ENCODE measurements at places on chromosomes 2 and 18.

DNA sequence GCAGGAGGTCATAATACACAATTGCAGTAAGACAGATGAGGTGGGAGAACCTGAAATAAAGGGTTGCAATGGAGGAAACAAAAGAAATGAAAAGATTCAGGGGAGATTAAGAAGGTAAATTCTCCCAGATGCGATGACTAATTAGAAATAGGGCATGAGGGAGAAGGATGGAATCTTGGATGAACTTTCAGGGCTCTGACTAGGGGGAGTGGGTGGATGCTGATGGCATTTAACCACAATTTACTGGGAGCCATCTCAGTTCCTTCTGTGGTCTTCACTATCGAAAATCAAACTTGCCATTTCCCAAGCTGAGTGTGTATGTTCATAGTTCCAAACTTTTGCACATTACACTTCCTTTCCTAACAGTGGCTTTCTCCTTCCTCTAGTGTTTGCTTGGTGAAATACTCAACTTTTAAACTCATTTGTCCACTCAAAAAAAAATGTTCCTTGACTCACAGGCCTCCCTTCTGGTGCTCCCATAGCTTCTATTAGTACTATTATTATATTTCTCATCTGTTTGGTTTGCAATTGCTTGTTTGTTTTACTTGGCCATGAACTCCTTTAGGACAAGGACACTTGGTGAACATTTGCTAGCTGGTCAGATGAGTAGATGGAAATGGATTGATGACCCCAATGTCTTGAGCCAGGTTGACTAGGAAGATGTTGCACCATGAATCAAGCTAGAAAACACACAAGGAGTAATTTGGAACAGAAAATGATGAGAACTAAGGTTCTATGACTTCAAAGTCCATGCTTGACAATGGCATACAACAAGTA is 178.5 kb downstream of the DIS3L2 start:
- peaks cover 15% of the 10 kb centered on the region for H3K36me3 ChIP-seq
- peaks cover 21% of the 10 kb centered on the region for H3K4me1 ChIP-seq
- H3K27me3 ChIP-seq = no peaks in the 10 kb centered on the region
- no peak overlapping the region for H3K27ac ChIP-seq

DNA sequence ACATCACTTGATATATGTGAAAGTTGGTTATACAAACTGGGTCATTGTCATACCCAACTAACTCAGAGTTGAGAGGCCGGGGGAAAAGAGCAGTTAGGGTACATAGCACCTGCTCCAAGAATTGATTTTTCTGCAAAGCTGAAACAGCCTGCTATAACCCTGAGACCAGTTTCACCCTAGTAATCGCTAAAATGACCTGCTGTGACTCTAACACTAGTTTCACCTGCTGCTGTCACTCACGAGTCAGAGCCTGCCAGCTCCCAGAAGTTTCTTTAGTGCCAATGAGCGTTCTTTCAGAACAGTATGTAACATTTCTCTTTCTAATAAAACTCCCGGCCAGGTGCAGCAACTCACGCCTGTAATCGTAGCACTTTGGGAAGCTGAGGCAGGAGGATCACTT is 28.0 kb downstream of the SRSF7 start:
- H3K4me3 ChIP-seq = peak overlapping the region; percentile 12
- no peak for DNase-seq
- H3K27ac ChIP-seq = peak overlapping the region; percentile 42
- H3K27me3 ChIP-seq = no peaks in the 10 kb centered on the region

DNA sequence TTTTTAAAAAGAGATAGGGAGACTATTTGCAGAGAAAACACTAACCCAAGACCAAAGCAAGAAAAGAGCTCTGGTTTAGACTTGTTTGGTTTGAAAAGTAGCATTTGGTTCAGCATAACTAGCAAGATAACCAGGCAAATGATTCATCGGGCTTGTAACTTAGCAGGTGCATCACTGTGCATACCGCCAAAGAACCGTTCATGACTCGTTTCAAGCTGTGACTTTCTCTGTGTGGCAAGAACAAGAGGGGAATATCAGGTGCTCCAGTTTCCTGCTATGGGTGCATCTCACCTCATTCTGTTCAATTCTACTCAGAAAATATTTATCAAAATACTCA is 244.9 kb downstream of the ETAA1 start:
- no peaks in the 10 kb centered on the region for H3K36me3 ChIP-seq
- H3K4me3 ChIP-seq = no peak overlapping the region
- H3K27me3 ChIP-seq = peaks cover 2% of the 10 kb centered on the region
- no peak for DNase-seq
- H3K27ac ChIP-seq = no peak overlapping the region
- H3K4me1 ChIP-seq = no peaks in the 10 kb centered on the region

DNA sequence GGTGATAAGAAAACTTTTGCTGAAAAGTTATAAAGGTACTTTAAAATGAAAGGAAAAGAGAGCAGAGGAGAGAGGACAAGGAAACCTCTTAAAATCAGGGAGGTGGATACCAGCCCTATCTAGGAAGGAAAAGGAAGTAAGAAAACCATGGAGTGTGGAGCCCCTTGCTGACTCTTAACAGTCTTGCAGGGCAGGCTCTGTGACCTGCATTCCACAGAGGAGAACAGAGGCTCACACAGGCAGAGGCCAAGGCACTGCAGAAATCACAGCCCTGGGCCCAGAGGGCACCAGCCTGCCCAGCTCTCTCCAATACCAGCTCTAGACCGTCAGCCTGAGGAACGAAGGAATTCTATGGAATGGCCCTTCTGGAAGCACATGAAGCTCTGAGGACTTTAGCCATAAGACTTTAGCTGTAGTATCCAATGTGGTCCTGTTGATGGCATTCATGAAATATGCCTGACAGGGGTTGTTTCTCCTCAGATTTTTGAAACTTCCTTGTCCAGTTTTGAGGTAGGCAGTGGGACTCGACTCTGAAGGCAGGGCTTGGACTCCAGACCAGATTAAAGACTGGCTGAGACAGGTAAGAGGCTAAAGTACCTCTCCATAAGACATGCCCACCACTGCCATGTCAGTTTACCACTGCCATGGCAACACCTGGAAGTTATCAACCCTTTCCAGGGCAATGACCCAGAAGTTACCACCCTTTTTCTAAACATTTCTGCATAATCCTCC is 216.3 kb downstream of the ANAPC1 start:
- no peak overlapping the region for H3K27ac ChIP-seq
- DNase-seq = no peak
- H3K4me1 ChIP-seq = peaks cover 4% of the 10 kb centered on the region
- no peaks in the 10 kb centered on the region for H3K27me3 ChIP-seq

DNA sequence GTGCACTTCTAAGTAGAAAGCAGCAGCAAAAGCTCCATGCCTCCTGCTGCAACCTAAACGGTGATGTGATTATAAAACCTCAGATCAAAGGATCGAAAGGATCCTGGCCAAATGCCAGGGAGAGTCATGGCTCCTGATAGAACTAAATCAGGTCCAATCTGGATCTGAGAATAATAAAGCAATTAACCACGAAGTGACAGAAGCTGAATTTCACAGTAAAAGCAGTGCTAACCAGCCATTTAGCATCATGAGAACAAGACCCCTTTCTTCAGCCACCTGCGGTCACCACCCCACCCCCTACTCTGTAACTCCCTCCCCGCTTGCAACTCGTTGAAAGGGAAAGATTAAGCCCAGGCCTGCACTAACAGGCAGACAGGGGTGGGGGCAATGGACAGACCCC is 748.7 kb downstream of the BCL11A start:
- no peak for DNase-seq
- no peaks in the 10 kb centered on the region for H3K27me3 ChIP-seq
- H3K4me3 ChIP-seq = no peak overlapping the region
- H3K4me1 ChIP-seq = no peaks in the 10 kb centered on the region
- H3K27ac ChIP-seq = no peak overlapping the region

DNA sequence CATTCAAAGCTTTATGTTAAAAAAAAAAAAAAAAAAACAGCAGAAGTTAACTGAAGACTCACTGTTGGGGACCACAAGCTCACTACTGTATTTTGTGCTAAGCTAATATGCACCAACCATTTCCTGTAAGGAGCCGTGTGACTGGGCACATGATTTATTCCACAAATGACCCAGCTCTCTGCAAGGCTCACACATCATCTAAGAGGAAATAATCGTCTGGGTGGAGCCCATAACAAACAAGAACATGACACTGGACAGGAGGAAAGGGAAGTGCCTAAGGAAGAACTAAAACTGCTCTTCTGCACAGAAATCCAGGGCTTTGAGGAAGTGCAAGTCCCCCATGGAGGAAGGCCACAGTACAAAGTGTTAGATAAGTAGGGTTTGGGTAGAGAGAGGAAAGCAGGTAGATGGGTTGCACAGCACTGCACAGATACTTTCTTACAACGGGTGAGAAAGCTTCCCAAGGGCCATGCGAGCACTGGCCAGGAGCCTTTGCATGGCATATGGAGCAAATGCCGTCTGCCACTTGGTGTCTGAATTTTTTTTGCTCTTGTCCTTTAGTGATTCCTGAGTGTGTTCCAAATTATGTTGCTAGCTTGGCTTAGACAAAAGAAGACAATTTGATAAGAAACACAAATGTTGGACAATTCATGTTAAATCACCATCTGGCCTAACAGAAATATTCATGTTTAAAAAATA is 24.4 kb downstream of the NFE2L2 start:
- no peak for DNase-seq
- H3K27me3 ChIP-seq = no peaks in the 10 kb centered on the region
- peaks cover 74% of the 10 kb centered on the region for H3K4me1 ChIP-seq
- peak overlapping the region; percentile 70 for H3K27ac ChIP-seq
- peak overlapping the region; percentile 49 for H3K4me3 ChIP-seq

- no peaks in the 10 kb centered on the region for H3K4me1 ChIP-seq
- H3K27ac ChIP-seq = no peak overlapping the region
- H3K36me3 ChIP-seq = no peaks in the 10 kb centered on the region
- no peak overlapping the region for H3K4me3 ChIP-seq
- no peak for DNase-seq
Measured at GRCh38 chr2:85455552-85456090, 37.1 kb downstream of the SH2D6 start.

GRCh38 chr2:160266037-160266551 is 66.0 kb upstream of the ITGB6 start:
- no peak overlapping the region for H3K27ac ChIP-seq
- H3K36me3 ChIP-seq = no peaks in the 10 kb centered on the region
- H3K4me3 ChIP-seq = no peak overlapping the region
- DNase-seq = no peak
- peaks cover 11% of the 10 kb centered on the region for H3K4me1 ChIP-seq
- H3K27me3 ChIP-seq = peaks cover 4% of the 10 kb centered on the region

DNA sequence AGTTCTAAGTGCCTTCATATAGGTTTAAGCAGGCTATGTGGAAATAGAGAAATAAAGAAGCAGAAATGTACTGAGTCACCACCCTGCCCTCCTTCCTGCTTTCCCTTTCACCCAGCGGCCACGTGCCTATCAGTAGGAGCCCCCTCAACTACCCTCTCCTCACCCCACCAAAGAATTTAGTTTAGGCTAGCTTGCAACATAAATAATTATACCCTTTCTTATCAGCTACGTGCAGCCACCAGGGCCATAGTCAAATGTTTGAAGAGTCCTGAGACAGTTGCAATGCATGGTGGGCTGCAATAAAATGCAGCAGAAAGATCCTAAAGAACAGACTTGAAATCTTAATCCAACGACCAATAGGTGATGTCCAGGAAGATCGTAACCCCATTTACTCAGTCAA is 101.2 kb downstream of the RTP5 start:
- no peak for DNase-seq
- peaks cover 44% of the 10 kb centered on the region for H3K36me3 ChIP-seq

DNA sequence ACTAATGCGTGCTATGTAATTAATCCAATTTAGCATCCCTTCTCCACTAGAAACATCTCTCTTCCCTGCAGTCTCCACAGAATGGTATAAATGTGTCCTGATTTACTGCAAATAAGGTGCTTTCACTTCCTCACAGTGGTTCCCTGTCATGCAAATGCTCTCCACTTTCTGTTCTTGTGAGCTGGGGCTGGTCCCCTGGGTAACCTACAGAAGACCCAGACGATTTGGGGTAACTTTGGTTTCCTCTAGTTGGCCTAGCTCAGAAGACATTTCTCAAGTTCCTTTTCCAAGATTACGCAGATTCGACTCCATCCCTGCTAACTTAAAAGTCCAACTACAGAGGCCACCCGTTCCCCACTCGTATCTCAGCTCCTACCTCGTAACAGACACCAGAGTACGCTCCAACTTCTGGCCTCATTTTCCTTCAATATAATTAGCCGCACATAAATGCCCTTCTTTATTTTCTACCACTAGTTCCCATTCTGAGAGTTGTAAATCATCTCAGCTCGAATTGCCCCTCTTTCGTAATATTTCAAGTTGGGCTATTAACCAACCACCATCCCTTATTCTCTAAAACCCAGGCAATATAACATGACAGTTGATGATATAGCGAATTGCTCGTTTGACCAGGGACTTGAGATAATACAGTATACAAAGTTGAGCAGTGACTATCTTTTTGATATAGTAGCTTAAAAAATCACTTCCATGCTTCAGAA is 28.8 kb upstream of the NEDD4L start:
- DNase-seq = peak; percentile 35
- H3K4me3 ChIP-seq = peak overlapping the region; percentile 55
- peaks cover 32% of the 10 kb centered on the region for H3K4me1 ChIP-seq
- peak overlapping the region; percentile 78 for H3K27ac ChIP-seq
- no peaks in the 10 kb centered on the region for H3K36me3 ChIP-seq
- no peaks in the 10 kb centered on the region for H3K27me3 ChIP-seq

- no peaks in the 10 kb centered on the region for H3K27me3 ChIP-seq
- no peak overlapping the region for H3K4me3 ChIP-seq
- no peaks in the 10 kb centered on the region for H3K36me3 ChIP-seq
Measured at GRCh38 chr18:72122103-72122502, 422.0 kb downstream of the CBLN2 start.

GRCh38 chr2:241199897-241200821 is 11.7 kb downstream of the ANO7 start:
- no peaks in the 10 kb centered on the region for H3K36me3 ChIP-seq
- no peak overlapping the region for H3K4me3 ChIP-seq
- no peaks in the 10 kb centered on the region for H3K27me3 ChIP-seq
- H3K27ac ChIP-seq = no peak overlapping the region

GRCh38 chr2:42229949-42230348 is 60.8 kb downstream of the EML4 start:
- no peak overlapping the region for H3K4me3 ChIP-seq
- no peak overlapping the region for H3K27ac ChIP-seq
- DNase-seq = no peak
- H3K27me3 ChIP-seq = no peaks in the 10 kb centered on the region
- peaks cover 46% of the 10 kb centered on the region for H3K4me1 ChIP-seq
- H3K36me3 ChIP-seq = peaks cover 8% of the 10 kb centered on the region

GRCh38 chr18:13173578-13174145 is 44.9 kb upstream of the LDLRAD4 start:
- H3K4me1 ChIP-seq = no peaks in the 10 kb centered on the region
- no peaks in the 10 kb centered on the region for H3K36me3 ChIP-seq
- H3K27me3 ChIP-seq = no peaks in the 10 kb centered on the region
- DNase-seq = no peak
- H3K4me3 ChIP-seq = no peak overlapping the region
